Stimulated activated CD4-positive, alpha-beta T cell treated with anti-CD3 and anti-CD28 coated beads, Interleukin-15, amount 100 ng/mL, for 1 hour (primary cell): ENCODE measurements at places on chromosomes 2 and 18.

- no peak for DNase-seq
These were observed 1123.7 kb downstream of the TDRD15 start for GRCh38 chr2:22247466-22247865.

GRCh38 chr2:890791-891190, 59.9 kb upstream of the SNTG2 start:
- DNase-seq = no peak

DNA sequence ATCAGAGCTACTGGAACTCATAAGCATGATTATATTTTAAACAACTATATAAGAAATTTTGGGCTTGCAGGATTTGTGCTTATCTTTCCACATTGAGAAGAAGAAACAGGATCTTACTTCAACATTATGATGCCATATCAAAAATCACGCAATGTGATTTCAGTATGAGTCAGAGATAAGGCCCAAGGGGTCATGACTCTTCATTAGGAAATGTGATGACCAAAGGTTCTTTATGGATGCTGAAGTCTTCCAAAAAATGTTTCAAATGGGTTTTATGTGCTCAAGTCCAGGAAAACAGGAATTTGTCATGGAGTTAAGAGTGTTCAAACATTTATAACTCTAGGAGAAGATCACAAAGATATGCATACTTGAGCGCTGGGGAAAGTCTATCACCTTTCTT, 7.8 kb upstream of the SERPINB2 start:
- DNase-seq = no peak

GRCh38 chr2:16190446-16191270, 250.3 kb downstream of the MYCN start:
- no peak for DNase-seq

DNA sequence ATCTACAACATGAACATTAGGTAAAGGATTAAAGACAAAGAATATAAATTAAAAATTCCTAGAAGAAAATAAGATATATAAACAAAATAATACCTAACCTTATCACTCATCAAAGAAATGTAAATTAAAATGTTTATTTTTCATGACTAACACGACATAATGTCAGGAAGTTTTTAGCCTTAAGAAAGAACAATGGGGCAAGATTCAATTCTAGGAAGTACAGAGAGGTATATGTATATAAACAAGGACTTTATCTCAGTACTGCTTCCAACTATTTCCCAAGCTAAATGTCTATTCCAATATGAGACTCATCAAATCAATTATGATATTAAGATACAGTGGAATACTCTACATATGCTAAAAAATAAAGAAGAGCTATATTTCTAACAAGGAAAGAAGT, 44.1 kb downstream of the TTC21B start:
- DNase-seq = no peak

- no peak for DNase-seq
These were observed 59.0 kb downstream of the SEPTIN10 start for GRCh38 chr2:109554758-109555157.

GRCh38 chr2:60391649-60392375, 161.6 kb downstream of the BCL11A start:
- no peak for DNase-seq

- DNase-seq = no peak
These were observed 95.1 kb upstream of the CCBE1 start for GRCh38 chr18:59792353-59792752.

DNA sequence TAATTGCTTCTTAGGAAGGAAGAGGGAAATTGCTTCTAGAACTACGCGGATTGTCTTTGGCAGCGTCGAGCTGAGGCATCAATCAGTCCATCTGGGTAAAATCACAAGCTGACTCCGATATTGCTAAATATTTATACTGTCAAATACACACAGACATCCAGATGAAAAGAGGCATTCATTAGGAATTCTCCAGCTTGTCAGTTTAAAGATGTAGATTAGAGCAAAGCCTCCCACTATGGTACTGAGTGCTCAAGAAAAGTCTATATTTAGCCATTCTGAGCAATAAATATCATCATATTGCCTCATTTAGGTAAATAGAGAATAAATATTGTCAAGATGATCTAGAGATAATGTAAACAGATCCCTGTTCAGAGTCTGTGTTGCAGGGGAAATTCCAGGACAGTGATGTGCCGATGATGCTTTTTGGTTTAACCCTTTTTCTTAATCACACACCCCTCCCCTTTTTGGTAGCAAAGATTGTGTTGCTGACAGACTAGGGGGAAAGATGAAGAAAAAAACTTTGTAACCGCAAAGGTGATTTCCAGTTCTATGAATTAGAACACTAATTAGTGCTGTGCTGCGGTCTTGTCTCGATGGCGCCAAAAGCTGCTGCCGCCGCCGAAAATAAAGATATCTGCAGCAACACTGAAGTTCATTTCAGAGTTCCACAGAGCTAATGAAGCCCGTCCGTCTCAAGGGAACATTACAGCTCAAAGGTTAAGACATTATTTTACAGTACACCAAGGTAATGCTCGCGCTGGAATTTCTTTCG, 171.8 kb downstream of the PTGR3 start:
- no peak for DNase-seq

DNA sequence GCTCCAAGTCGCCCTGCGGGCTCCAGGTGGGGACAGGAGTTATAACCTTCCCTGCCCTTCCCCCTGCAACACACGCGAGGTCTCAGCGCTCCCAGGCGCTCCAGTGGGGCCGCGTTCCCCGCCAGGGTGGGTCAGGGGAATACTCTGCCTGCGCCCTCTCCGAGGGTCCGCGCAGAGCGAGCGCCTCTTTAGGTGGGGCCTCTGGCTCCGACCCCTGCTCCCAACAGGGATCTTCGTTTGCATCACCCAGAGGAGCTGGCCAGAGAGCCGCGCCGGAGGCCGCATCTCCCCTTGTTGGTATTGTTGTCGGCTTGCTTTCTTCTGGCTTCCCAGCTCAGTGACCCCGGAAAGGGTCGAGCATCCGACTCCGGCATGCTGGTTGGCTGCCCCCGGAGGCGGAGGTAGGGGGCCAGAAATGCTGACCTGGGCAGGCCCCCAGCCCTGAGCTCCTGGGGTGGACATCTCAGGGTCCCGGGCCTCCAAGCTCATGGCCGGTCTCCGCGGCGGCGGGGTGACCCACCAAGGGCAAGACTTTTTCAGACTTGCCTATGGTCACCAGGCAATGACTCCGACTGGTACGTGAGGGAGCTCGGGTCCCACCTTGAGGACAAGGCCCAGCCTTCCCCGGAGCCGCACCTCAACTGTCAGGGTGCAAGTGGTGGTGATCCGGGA, 11.2 kb upstream of the EN1 start:
- DNase-seq = no peak

GRCh38 chr18:31683968-31684278, 458 bp downstream of the B4GALT6 start:
- no peak for DNase-seq

DNA sequence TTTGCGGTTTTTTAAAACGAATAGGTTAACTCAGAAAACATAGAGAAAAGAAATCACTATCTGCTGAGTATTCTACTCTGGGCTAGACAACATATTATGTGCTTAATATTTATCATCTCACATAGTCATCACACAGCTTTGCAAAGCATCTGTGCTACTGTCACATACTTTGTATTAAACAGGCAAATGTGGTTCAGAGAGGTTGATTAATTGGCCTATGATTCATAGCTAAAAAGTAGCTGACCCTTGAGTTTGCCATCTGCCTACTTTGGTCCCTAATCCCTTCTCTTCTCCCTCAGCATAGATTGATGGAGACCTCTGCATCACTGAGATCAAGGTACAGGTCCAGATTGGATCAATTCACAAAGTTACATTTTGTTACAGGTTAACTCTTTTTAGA, 21.4 kb downstream of the ANKRD30B start:
- no peak for DNase-seq

GRCh38 chr2:232843834-232844233, 26.2 kb upstream of the SNORC start:
- no peak for DNase-seq

DNA sequence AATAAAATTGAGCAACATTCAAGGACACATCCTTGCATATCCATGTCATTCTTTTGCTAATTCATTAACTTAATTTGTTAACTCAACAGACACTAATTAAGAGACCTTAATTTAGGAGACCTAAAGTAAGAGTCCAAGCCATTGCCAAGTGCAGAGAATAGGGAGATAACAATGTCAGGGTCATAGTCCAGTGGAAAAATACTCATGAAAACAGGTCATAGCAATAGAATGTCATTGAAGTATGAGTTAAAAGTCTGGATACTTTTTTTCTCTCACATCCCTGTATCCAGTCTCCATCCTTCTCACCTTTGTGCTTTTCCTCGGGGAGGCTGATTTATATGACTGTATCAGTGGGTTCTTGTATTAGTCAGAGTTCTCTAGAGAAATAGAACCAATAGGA, 26.6 kb upstream of the DPP4 start:
- DNase-seq = no peak

GRCh38 chr2:101106453-101107181, 44.6 kb downstream of the TBC1D8 start:
- no peak for DNase-seq

DNA sequence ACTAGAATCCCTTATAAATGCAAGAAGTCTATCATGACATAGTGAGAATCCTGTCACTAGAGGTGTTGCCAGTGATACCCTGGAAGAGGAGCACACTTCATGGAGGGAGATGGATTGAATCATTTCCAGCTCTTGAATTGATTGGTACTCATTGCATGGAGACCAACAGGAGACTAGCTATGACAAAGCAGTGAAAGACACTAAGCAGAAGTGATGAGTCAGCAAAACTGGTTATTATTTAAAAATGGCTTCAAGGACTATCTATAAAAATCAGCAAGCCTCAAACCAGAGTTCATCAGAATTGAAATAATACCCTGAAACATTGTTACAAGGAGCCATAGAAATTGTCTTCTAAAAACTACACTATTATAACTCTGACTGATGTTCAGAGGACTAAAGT, 200.3 kb downstream of the PDE11A start:
- DNase-seq = no peak

GRCh38 chr2:211114826-211115455, 558.5 kb downstream of the CPS1 start:
- DNase-seq = no peak

DNA sequence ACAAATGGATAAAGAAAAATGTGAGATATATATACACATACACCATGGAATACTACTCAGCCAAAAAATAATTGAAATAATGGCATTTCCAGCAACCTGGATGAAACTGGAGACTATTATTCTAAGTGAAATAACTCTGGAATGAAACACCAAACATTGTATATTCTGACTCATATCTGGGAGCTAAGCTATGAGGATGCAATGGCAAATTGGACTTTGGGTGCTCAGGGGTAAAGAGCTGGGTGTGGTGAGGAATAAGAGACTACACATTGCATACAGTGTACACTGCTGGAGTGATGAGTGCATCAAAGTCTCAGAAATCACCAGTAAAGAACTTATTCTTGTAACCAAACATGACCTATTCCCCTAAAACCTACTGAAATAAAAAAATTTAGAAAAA, 636.0 kb upstream of the LRATD1 start:
- no peak for DNase-seq

- DNase-seq = no peak
These were observed 344.3 kb downstream of the EIPR1 start for GRCh38 chr2:3033315-3033714.

DNA sequence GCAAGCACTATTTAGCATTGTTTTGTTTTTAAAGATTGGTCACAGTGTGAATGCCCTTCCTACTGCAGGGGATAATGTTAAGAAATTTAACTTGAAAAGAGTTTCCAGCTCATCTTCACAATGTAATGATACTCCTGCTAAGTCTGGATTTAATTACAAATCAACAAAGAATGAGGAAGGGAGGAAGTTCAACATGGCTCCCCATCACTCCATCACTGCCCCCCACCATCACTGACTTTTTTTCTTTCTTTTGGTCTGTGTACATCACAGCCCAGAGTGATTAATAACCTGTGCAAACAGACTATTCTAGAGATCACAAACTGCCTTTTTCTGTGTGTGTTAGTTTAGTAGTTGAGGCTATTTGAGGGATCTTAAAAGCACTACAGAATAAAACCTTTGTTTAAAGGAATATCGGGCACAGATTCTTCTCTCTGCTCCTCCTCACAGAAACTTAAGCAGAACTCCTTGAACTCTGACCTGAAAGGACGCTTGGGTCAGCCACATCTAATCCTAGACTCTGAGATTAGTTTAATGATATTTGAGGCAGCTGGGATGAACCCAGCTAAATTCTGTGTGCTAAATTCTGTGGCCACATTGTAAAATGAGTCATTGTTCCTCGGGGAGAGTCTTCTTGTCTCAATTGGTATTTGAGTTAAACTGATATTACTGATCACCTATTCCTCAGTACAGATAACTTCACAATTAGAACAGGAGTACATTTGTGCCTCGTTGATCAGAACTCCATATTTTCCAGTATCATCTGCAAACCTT, 47.8 kb downstream of the SATB2 start:
- no peak for DNase-seq

DNA sequence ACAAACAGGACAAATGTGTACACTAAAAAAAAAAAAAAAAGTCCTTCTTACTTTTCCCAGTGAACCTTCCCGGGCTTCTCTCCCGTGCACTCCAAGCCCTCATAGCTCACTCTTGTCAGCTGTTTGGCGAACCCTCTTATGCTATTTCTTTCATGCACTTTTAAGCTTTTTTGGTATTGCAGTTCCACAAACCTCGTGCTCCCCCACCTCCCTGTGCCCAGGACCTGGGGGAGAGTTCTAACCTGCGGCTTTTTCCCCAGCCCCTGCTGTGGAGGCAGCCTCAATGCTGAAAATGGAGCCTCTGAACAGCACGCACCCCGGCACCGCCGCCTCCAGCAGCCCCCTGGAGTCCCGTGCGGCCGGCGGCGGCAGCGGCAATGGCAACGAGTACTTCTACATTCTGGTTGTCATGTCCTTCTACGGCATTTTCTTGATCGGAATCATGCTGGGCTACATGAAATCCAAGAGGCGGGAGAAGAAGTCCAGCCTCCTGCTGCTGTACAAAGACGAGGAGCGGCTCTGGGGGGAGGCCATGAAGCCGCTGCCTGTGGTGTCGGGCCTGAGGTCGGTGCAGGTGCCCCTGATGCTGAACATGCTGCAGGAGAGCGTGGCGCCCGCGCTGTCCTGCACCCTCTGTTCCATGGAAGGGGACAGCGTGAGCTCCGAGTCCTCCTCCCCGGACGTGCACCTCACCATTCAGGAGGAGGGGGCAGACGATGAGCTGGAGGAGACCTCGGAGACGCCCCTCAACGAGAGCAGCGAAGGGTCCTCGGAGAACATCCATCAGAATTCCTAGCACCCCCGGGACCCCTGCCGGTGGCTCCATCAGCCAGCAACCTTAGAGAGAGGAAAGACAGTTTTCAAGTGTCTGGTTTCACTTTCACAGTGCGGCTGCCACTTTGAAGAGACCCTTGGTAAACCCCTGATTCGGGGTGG, 826 bp downstream of the KCNE4 start:
- no peak for DNase-seq

GRCh38 chr2:98866033-98866432, 70.0 kb downstream of the CRACDL start:
- no peak for DNase-seq

GRCh38 chr2:241933179-241933911, 63.8 kb downstream of the RTP5 start:
- DNase-seq = no peak

DNA sequence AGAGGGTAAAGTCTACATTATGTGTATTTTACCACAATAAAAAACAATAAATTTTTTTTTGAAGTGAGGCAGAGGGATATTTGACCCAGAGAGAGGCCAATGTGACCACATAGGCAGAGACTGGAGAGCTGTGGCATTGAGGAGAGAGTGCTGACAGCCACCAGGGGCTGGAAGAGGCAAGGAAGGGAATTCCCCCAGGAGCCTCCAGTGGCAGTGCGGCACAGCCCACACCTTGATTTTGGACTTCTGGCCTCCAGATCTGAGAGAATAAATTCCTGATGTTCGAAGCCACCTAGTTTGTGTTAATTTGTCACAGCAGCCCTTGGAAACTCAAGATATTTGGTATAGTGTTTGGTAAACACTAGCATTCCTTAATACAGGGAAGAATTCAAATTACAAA, 22.7 kb downstream of the ANKRD29 start:
- DNase-seq = no peak
